Activated CD8-positive, alpha-beta memory T cell treated with anti-CD3 and anti-CD28 coated beads for 48 hours (primary cell): ENCODE measurements at places on chromosomes 12 and 14.

- DNase-seq = no peak
Observed at GRCh38 chr12:22467190-22467589, 77.2 kb downstream of the C2CD5 start.

DNA sequence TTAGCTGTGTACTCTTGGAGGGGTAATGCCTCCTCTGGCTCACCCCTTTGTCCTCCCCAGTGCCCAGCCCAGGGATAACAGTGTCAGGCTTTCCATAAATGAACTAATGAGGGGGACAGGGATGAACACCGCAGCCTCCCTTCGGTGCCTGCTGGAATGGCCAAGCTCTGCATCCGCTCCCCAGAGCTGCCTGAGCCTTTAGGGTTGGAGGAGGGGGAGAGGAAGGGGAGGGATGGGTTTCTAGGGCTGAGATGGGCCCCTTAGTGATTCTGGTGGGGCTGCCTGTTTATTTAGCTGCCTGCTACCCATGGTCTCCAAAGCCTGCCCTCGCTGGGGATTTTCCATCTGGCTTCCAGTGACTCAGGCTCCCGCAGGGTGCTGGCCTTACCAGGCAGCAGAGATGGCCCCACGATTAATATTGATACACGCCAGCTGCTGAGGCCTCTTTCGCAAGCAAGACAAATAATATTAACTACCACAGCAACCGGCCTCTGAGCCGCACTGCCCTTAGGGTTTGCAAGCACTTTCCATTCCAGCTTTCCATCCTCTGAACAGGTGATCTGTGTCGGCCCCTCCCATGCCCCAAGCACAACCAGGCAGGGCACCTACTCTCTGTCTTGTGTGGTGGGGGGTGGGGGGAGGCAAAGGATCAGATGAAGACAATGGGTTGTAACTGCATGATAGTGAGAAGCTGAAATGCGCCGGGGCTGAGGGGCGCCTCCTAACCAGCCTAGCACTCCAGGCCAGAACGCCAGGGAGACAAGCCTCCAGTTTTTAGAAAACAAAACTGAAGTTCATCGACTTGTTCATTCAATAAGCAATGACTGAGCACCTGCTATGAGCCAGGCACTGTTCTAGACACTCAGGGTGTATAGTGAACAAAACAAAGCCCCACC lies 56.7 kb downstream of the C14orf132 start:
- DNase-seq = no peak

GRCh38 chr12:8031872-8032241 lies 659 bp upstream of the FOXJ2 start:
- DNase-seq = no peak

DNA sequence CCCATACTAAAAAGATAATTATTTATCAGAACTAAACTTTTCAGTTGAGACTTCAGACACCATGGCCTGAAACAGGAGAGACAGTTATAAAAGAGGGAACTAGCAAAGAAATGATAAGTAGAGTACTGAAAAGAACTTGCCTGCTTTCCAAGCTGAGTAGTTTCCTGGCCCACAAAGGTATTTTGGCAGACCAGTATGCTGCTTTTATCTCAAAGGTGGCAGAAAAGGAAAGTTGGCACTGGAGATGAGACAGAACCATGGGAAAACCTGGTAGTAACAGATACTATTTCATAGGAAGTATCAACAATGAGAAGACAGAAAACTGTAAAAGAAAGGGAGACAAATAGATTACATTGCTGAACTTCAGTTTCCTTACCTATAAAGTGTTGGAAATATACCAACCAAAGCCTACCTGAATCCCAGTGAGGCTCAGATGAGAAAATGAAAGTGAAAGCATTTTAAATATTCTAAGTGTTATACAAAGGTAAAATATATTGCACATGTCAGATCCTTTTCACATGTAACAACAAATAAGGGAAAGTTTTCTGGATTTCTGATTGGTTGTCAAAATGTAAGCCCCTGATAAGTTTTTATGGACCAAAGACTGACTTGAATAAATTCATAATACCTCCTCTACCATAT lies 155.3 kb upstream of the FSCB start:
- no peak for DNase-seq

- no peak for DNase-seq
Observed at GRCh38 chr14:76123426-76124225, 28.1 kb upstream of the GPATCH2L start.

DNA sequence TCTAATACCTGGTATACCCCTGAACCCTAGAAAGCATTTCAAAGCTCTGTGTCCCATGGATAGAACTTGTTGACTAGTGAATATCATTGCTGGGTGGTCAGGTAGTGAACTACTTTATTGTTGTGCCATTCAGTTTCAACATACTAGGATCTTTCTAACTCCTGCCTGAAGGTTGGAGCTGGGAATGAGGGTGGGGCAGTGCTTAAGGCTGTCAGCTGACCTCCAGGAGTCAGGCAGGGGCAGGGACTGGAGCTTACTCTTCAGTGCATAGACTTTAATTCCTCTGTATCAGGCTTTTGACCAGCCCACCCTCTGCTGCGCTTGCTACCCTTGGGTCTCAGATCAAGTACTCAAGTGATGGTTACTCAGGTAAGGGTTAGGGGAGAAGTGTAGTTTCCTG lies 102.6 kb upstream of the RFX4 start:
- no peak for DNase-seq

GRCh38 chr12:75483431-75483830 lies 2.9 kb downstream of the GLIPR1 start:
- no peak for DNase-seq

DNA sequence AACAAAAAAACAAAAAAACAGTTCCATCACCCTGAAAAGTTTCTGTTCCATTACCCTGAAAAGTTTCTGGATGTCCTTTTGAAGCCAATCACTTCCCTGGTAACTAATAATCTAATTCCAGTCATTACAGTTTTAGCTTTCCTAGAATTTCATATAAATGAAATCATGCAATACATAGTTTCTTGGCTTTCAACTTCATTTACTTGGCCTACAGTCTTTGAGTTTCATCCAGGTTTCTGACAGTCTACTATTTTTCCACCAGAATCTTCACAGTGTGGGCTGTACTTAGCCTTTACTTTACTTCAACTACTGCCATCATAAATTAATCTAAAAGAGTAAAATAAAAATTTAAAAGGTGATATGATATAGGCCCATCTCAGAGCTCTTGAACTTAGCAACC lies 55.5 kb downstream of the RPS6KA5 start:
- no peak for DNase-seq

DNA sequence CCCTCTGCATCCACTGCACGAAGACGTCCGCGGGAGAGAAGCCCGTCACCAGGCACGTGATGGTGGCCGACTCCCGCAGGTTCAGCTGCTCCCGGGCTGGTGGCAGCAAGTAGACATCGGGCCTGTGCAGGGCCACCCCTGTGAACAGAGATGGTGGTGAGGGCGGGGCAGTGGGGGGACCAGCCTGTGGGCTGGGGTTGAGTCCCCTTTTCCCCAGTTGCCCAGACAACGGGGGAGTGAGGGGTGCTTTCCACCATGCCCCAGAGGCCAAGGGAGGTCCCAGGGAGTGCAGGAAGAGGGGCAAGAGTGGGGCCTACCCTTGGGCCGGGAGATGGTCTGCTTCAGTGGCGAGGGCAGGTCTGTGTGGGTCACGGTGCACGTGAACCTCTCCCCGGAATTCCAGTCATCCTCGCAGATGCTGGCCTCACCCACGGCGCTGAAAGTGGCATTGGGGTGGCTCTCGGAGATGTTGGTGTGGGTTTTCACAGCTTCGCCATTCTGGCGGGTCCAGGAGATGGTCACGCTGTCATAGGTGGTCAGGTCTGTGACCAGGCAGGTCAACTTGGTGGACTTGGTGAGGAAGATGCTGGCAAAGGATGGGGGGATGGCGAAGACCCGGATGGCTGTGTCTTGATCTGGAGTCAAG lies 328.3 kb downstream of the TMEM121 start:
- no peak for DNase-seq

DNA sequence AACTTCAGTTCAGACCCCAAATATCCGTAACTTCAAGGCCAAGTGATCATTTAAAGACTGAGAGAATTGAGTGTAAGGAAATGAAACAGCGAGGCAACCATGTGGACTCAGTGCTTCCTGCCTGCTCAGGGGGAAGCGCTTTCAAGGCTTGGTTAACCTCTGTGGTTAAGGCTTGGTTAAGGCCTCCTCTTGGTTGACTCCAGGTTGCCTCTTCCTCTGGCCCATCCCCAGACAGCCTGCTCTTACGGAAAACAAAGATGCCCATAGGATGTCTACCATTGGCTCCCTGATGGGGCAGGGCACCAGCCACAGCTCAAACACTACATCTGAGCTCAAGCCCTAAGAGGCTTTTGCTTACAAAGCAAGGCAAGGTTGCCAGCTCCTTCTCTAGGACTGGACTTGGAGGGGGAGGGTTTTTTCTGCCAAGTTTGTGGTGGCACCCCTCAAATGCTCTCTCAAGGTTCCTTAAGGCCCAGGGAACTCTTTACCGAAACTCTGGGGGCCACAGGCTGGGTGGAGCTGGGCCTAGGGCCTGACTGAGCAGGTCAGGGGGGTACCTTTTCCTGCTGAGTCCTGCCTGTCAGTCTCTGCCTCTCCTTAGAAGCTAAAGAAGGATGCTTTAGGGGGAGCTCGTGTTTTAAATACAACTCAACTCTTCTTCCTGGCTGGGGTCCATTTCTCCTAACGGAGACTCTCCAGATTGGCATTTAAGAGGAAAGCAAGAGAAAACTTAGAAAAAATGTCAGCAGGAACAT lies 13.7 kb downstream of the COL2A1 start:
- DNase-seq = peak; percentile 29

DNA sequence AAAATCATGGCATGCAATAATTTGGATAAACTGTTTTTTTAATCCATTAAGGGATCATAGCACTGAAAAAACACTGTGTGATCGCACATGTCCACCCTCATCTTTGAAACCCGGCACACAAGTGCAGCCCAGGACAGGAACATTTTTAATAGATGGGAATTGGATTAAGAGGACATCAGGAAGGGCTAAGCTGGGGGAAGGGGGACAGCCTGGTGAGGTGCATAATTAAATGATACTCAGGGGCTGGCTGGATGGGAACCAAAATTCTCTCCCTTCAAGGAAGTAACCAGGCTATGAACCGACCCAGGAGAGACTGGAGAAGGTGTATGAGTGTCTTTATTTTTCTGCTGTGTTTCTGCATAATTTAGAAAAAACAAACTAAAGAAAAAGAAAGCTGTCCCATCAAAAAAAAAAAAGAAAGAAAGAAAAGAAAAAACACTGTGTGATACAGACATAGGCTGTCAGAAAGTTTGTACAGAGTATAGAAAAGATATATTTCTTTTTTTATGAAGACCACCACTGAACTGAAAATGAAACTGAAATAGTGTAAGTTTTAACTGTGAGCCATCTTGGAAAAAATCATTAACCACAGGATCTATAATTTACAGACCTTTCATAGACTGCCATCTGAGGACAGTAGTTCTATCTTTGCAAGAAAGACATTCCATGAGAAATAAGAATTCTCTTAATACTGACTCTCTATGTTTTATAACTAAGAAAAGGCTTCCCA lies 75.1 kb upstream of the SLC38A4 start:
- DNase-seq = no peak
